ENCODE measurements at places on chromosomes 6 and 20.

GRCh38 chr20:41497186-41497895 lies 120.8 kb downstream of the CHD6 start:
- no peak for DNase-seq

DNA sequence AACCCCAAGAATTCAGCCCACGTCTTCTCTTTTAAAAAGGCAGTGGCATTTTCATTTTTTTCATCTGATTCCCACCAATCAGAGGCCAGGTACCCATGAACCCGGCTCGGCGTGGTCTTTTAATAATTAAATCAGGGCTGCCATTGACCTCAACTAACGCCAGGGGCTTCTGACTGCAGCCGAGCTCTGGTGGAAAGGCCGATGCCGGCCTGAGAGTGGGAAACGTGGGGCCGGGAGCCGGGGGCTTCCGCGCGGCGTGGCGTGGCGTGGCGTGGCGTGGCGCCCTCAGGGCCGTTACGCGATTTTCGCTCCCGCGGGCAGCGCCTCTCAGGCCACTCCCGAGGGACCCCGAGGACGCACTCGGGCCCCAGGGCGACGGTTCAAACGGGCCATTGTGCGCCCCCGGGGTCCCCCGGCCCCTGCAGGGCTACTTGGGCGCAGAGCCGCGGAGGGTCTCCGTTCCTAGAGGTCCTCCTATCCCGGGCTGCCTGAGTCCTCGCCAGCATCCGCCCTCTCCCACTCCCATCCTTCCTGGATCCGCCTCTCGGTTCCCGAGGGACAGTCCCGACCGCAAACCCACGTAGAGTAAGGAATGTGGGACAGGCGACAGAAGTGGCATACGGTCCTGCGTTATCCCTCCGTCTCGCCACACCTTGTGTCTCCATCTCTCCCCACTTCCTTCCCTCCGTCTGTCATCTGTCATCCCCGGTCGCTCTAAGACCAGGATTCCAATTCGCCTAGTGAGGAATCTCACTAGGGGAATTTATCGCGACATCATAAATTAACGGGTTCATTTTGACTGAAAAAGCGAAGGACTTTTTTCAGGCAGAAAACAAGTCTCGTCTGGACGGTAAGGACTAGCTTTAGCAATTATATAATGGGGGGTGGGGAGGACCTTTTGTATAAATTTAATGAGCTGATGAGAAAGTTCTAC lies 876 bp upstream of the TBPL1 start:
- DNase-seq: peak; percentile 87

DNA sequence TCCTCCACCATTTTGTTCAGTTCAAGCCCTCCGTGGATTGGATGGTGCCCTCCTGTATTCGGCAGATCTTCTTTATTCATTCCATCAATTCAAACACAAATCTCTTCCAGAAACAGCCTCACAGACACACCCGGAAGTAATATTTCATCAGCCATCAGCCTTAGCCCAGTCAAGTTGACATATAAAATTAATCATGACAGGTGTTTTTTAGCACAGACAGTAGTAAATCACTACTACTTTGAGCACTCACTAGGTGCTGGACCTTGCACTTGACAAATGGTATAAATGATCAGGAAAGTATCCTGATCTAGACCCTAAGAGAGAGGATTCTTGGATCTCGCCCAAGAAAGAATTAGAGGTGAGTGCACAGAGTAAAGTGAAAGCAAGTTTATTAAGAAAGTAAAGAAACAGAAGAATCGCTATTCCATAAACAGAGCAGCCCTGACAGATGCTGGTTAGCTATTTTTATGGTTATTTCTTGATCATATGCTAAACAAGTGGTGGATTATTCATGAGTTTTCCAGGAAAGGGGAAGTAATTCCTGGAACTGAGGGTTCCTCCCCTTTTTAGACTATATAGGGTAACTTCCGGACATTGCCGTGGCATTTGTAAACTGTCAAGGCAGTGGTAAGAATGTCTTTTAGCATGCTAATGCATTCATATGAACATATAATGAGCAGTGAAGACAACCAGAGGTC lies 194.6 kb upstream of the LAMP5 start:
- no peak for DNase-seq

GRCh38 chr20:44065401-44066340 lies 121.3 kb downstream of the JPH2 start:
- DNase-seq: no peak

DNA sequence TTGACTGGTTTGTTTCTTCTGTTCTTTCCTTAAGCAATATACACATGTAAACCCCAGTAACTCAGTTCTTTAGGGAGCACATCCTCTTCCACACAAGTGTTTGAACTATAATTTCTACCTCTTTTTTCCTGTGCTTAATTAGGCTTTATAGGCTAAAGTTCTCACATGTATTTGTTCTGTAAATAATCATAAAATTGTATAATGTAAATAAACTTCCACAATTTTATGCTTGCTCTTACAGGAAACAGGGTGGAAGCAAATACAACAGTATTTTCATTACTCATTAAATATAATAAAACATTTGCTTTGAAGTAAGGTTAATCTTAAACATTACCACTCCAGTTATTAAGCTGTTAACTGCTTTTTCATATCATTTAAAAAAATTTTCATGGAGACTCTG lies 26.9 kb downstream of the GPRC6A start:
- no peak for DNase-seq

DNA sequence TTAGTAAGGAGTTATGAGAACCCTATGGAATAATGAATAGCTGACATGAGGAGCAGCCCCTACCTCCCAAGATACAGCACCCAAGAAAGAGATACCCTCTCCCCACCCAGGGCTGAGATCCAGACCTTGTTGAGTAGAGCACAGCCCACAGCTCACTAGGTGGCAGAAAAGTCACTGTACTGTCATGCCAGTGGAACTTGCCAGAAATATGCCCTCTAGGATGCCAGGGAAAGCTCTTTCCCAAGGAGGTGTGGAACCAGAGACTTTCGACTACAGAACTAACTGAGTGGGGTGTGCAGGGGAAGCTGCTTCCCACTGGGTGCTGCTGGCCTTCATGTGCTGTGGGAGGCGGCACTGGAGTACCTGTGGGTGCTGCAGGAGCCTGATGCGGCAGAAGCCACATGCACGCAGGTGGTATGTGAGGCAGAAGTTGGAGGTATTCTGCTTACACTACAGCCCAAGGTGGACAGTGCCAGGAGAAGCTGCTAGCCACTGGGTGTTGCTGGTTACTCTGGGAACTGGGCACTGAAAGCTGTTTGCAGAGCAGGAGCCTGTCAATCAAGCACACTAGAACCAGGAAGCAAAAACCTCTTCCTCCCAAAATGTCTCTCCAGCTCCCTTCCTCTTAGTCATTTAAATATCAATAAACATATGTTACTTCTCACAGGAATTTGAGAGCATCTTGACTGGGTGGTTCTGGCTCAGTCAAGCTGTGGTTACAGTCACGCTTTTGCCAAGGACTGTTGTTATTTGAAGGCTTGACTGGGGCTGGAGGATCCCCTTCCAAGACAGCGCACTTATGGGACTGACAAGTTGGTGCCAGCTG lies 17.8 kb downstream of the ARMC12 start:
- no peak for DNase-seq

GRCh38 chr20:63471717-63471980 lies 806 bp downstream of the KCNQ2 start:
- DNase-seq: no peak

GRCh38 chr6:170266061-170266825 lies 24.6 kb downstream of the DLL1 start:
- no peak for DNase-seq

DNA sequence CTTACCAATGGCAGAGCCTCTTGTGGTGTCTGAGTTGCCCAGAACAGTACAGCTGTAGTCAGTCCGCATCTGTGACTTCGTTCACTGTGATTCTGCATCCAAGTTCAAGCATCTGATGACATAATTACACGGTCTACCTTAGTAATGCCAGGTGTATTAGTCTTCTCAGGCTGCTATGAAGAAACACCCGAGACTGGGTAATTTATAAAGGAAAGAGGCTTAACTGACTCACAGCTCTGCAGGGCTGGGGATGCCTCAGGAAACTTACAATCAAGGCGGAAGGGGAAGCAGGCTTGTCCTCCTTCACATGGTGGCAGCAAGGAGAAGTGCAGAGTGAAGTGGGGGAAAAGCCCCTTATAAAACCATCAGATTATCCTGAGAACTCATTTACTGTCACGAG lies 163.9 kb upstream of the SULF2 start:
- no peak for DNase-seq

DNA sequence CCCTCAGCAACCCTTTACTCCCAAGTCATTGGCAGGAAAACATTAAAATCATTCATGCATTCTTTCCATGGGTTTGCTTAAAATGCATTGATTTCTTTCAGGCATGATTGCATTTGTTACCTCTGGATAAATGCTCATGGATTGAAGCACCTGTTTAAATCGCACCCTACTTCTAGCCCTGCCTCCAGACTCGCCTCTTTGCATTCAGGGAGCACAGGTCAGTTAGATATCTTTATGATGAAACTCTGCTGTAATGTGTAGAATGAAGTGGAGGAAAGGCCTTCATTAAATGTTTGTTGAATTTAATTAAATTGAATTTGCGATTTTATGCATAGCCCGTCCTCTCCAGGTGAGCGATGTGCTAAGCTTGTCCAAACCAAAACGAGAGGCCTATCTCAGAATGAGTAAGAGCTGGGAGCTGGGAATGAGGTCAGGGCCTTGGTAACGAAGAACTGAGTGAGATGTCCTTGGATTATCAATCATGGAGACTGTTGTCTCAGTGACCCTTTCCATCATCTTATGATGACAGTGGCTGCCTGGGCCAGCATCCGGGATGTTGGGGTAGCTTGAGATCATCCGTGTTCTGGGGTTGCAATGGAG lies 210.1 kb downstream of the SYNDIG1 start:
- DNase-seq: no peak

DNA sequence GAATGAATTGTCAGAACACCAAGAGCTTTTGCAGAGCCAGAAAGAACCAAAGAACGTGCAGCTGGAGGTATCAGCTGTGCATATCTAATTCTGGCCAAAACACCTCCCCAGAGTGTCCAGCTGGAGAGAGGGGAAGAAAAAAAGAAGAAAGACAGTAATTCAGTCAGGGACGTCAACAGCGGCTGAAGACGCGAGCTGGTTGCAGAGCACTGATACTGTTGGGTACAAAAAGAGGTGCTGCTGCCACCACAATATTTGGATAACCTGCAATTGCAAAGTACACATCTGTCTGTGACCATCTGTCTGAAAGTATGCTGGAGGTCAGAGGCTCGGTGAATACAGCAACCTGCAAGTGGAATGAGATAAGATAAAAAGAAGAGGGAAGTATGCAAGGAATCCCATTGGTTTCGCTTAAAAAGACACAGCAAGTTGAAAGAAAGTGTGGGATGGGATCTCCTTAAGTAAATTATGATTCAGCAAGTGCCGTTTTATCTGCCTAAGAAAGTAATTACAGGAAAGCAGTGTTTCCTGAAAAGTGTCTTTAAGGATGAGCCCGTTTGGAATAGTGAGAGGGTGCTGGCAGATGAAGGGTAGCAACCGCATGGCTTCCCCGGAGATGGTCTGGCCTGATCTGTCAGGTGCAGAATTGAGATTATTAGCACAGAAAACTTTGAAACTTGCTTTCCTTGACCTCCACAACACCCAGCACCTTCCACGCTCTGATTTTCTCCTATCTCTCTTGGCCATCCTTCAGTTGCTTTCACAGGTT lies 189.9 kb upstream of the PRDM1 start:
- DNase-seq: no peak

DNA sequence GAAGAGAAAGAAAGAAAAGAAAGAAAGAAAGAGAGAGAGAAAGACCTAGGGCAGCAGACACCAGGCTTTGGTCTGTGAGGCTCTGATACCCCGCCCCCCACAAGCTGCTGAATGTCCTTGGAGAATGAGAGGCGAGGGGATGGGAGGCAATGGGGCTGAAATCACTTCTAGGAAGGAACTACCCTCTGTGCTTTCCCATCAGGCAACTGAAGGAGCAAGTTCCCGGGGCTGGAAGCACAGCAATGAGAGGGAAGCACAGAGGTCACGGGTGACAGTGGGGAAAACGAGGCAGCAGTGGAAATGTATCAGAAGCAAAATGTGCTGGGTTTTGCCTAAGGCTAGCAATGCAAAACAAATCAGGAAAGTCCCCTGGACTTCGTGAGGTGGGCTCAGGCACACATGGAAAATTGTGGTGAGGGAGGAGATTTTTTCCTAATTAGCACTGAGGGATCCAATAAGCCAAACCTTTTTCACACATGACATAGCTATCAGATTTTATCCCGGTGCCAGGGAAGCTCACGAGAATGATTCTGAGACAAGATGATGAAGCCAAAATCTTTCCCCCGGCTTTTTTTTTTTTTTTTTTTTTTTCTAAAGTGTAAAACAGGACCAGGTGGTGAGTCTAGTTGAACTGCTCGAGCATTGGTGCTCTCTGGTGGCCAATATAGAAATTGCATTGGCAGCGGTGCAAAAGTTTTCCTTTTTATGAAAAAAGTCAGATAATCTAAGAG lies 16.8 kb upstream of the ARFGEF2 start:
- DNase-seq: peak; percentile 81

GRCh38 chr6:87806099-87806498 lies 104.1 kb upstream of the AKIRIN2 start:
- peak; percentile 27 for DNase-seq

Data from B cell (primary cell).